ENCODE measurements at places on chromosomes 6 and 20. TPM values are rescaled to one million over a fixed set of nuclear protein-coding genes. Genes with fewer than 3 reads are reported as not detected.

Gene TCP11
- total RNA-seq = not detected

Gene SOBP
- 0.46 TPM for total RNA-seq

Gene PLAGL1
- total RNA-seq = 5.7 TPM

Gene OR2B6
- not detected for total RNA-seq

DNA sequence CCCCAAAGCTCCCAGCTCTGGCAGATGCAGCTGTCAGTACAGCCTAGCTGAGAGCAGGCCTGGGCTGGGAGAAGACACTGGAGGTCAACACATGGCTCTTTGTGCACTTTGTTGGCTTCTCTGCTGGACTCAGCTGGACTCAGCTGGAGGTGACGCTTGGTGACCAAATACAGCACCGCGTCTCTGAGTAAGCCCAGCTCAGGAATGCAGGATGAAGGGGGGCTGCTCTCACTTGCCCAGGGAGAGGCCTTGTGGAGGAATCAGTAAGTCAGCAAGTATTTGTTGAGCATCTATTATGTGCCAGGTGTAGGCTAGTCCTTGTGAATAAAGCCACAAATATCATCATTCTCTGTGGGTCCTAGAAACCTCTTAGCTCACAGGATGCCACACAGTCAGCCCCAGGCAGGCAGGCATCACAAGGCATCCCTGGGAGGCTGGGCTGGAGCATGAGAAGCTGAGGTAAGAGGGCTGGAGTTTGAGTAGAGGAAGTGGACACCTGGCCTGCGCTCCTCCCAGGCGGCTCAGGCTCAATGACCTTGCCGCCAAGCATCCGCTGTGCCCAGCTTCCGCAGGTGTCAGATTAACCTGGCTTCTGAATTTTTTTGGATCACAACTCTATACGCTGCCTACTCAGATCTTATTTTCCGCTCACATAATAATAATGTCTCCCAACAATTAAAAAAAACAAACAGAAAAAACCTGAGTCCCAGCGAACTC, 95.4 kb downstream of the TMEM170B start:
- no peak overlapping the region for H3K4me3 ChIP-seq
- H3K36me3 ChIP-seq = no peaks in the 10 kb centered on the region
- no peaks in the 10 kb centered on the region for H3K4me1 ChIP-seq
- peaks cover 16% of the 10 kb centered on the region for H3K27me3 ChIP-seq
- DNase-seq = no peak
- H3K27ac ChIP-seq = no peak overlapping the region

DNA sequence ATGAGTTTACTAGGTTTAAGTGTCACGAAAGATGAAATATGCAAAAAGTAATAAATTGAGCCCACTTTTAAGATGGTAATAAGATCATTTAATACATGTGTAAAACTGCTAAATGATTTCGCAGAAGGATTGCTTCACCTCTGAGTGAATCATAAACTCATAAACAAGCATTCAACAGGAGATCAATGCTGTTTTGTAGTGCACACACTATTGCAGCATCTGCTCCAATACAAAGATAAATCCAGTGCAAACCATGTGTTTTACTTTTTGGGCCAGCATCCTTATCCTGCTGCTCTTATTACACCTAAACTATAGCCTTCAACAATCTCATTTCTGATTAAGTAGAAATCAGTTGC, 400.1 kb downstream of the NKAIN2 start:
- H3K27ac ChIP-seq = no peak overlapping the region
- no peaks in the 10 kb centered on the region for H3K27me3 ChIP-seq
- no peaks in the 10 kb centered on the region for H3K36me3 ChIP-seq
- no peak overlapping the region for H3K4me3 ChIP-seq
- no peak for DNase-seq
- H3K4me1 ChIP-seq = no peaks in the 10 kb centered on the region

DNA sequence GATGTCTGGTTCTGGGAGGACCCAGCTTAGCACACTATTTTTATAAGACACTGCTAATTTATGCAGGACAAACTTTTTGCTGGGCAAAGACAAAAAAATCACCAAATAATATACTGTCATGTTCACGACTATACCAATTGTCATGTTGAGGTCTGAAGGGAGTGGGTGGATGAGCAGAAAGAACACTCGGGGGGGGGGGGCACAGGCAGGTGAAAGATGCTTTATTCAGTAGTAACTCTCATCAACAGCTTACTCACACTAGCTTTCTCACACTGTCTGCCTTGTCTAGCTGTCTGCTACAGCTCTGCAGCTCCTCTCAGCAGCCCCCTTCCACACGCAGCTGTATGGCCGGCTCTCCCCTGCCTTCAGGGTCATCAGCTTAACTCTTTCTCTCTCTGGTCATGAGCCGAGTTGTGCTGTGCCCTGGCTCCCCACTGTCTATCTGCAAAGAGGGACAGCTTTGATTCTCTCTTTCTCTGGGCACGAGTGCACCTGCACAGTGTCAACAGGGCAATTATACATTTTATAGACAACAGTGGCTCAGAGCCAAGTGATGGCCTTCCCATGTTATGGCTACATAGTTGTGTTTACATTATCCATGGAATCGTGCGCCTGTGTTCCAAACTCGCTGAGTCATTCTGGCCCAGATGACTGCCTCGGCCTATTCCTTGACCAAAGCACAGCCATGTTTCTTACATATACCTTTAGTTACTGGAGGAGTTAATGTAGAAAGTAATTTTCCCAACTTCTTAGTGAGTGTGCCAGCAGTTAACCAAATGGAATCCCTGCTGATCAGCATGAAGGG, 187.7 kb upstream of the PRSS16 start:
- H3K4me1 ChIP-seq = no peaks in the 10 kb centered on the region
- H3K27me3 ChIP-seq = peaks cover 5% of the 10 kb centered on the region
- H3K36me3 ChIP-seq = no peaks in the 10 kb centered on the region

DNA sequence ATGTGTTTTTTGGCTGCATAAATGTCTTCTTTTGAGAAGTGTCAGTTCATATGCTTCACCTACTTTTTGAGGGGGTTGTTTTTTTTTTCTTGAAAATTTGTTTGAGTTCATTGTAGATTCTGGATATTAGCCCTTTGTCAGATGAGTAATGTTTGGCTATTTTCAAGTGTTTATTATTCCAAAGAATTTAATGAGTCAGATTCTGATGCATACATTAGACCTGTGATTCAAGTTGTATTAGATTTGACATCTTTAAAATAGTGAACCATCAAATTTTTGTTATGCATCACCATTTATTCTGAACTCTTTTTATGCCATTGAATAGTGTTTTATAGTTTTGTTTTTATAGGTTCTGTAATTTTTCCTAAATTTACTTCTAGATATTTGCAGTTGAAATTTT, 319.3 kb downstream of the PKHD1 start:
- no peaks in the 10 kb centered on the region for H3K4me1 ChIP-seq
- H3K27ac ChIP-seq = no peak overlapping the region
- DNase-seq = no peak
- H3K27me3 ChIP-seq = no peaks in the 10 kb centered on the region
- H3K36me3 ChIP-seq = no peaks in the 10 kb centered on the region
- H3K4me3 ChIP-seq = no peak overlapping the region

GRCh38 chr20:36128463-36129159, 25.9 kb upstream of the EPB41L1 start:
- DNase-seq = no peak
- H3K4me3 ChIP-seq = no peak overlapping the region
- peaks cover 6% of the 10 kb centered on the region for H3K27me3 ChIP-seq
- no peak overlapping the region for H3K27ac ChIP-seq
- H3K4me1 ChIP-seq = no peaks in the 10 kb centered on the region
- H3K36me3 ChIP-seq = no peaks in the 10 kb centered on the region

DNA sequence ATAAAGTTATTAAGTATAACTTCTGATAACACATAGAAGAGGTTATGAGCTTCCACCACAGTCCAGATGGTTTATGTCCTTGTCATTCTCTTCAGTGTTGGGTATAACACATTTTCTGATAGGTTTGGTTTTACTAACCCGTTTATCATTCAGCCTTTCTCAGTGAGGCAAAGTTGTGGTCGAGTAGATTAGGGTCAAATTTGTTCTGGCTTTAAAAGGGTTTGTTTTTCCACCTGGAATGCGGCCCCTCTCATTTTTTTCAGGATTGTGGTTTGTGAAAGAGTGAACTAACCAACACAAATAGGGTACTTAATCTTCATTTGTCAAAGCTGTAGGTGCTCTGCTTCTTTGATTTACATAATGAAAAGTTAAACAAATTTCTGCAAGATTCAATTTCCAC, 204.2 kb upstream of the ASCC3 start:
- no peak overlapping the region for H3K4me3 ChIP-seq
- no peaks in the 10 kb centered on the region for H3K27me3 ChIP-seq
- no peak for DNase-seq
- no peaks in the 10 kb centered on the region for H3K36me3 ChIP-seq
- no peaks in the 10 kb centered on the region for H3K4me1 ChIP-seq
- no peak overlapping the region for H3K27ac ChIP-seq

- no peak overlapping the region for H3K4me3 ChIP-seq
- DNase-seq = no peak
- no peaks in the 10 kb centered on the region for H3K27me3 ChIP-seq
- H3K27ac ChIP-seq = peak overlapping the region; percentile 99
- H3K36me3 ChIP-seq = peaks cover under 1% of the 10 kb centered on the region
Observed at GRCh38 chr6:37501632-37502491, 2.2 kb upstream of the CCDC167 start.

Measured in T-cell (primary cell).